NCI-H1105 (cell line): ENCODE measurements at places on chromosomes 12 and 14.

GRCh38 chr12:21073129-21073528 lies 57.9 kb upstream of the SLCO1B1 start:
- DNase-seq: no peak

GRCh38 chr14:50607761-50608160 lies 47.8 kb downstream of the ATL1 start:
- DNase-seq: no peak

DNA sequence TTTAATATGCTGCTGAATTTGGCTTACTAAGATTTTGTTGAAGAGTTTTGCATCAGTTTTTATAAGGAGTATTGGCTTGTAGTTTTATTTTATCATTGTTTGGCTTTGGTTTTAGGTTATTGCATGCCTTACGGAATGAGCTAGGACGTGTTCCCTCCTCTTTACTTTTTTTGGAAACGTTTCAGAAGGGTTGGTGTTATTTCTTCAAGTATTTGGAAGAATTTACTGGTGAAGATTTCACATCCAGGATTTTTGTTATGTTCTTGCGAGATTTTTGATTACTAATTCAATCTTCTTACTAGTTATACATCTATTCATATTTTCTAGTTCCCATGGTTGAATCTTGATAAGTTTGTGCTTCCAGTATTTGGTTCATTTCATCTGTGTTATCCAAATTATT lies 823.2 kb downstream of the SLC6A15 start:
- no peak for DNase-seq

GRCh38 chr12:103556890-103557627 lies 30.0 kb upstream of the STAB2 start:
- no peak for DNase-seq

- DNase-seq: no peak
Observed at GRCh38 chr12:89993632-89994031, 285.0 kb upstream of the ATP2B1 start.

- no peak for DNase-seq
Observed at GRCh38 chr12:109346920-109347319, 780 bp upstream of the MYO1H start.

DNA sequence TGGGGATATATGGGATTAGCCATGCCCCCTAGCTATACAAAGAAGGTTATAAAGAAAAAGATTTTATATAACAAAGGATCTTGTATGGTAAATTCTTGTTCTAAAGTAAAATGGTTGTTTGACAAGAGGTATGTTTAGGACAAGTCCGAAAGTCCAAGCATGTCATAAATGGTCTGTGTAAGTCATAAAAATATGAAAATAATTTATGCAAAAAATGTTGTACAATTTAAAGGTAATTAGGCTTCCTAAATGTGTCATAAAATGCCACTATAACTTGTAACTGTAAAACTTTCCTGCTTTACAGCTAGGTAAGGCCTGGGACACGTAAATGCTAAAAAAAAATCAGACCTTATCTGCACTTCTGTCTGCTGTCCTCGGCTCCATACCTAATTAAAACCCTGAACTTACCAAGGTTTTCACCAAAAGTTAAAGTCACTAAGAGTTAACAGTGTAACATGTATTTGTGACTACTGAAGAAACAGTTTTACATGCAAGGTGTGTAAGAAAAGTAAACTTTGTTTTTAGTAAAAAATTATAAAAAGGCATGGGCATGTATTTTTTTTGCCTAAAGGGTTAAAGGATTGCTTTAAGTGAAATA lies 110.0 kb upstream of the RESF1 start:
- DNase-seq: no peak

DNA sequence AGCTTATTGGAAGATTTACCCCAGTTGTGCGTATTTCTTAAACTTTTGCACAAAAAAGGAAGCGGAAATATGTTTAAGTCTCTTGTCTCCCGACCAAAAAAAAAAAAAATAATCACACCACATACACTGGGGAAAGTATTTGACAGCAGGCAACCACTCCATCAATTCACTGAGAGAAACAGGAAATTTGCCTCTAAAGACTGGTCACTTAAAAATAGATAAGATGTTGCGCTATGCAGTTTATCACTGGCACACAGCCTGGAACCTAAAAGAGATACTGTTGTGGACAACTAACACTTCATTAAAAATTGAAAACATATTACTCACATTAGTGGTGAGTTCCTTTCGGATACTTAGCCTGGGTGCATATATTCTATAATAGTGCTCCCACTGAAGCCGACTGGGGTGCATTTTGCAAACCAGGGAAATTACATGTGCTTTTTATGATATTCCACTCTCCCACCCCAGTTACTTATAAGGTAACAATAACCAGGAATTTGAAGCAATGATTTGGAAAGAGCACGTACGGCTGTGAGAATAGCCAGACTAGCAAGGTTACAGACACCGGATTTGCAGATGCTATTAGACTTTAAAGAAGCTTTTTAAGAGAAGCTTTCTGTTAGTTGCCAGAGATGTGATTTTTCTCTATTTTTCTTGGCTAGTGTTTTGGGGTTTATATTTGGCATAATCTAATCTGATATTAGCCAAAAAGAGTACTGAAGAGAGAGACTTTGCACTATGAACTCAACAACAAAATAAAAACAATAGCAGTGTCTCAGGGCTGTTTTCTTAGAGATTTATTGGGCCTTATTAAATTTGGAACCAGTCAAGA lies 311.5 kb downstream of the NOVA1 start:
- no peak for DNase-seq

- no peak for DNase-seq
Observed at GRCh38 chr12:119911182-119911581, 34.1 kb upstream of the CIT start.

- no peak for DNase-seq
Observed at GRCh38 chr14:76870166-76870565, 44.0 kb downstream of the LRRC74A start.

GRCh38 chr14:100049220-100049619 lies 16.0 kb upstream of the EVL start:
- DNase-seq: no peak

DNA sequence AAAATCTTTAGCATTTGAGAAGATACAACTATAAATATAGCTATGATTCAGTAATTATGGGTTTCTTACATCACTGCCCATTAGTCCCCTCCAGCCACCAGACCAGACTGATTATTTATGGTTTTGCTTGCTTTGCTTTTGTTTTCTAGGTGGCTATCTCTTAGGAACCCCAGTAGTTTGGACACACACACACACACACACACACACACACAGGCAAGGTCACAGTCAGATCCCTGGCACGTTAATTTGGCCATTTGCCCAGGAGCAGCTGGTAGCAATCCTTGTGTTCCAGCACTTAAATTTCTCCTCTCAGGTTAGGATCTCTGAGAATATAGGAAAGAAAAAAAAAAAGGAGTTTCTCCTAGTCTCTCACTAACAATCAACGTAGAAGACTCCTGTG lies 90.2 kb upstream of the RESF1 start:
- peak; percentile 88 for DNase-seq

- peak; percentile 52 for DNase-seq
Observed at GRCh38 chr14:50531595-50532501, 521 bp downstream of the MAP4K5 start.

GRCh38 chr12:46815809-46816208 lies 10.0 kb downstream of the SLC38A4 start:
- DNase-seq: no peak

DNA sequence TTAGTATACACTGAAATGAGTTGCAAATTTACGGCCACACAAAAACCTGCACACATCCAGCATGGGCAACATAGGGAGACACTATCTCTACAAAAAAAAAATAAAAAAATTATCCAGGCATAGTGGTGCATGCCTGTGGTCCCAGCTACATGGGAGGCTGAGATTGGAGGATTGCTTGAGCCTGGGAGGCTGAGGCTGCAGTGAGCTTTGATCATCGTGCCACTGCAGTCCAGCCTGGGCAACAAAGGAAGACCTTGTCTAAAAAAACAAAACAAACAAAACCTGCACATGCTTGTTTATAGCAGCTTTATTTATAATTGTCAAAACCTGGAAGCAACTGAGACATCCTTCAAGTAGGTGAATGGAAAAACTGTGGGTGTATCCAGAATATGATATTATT lies 4.9 kb upstream of the TOMM20L start:
- DNase-seq: no peak

DNA sequence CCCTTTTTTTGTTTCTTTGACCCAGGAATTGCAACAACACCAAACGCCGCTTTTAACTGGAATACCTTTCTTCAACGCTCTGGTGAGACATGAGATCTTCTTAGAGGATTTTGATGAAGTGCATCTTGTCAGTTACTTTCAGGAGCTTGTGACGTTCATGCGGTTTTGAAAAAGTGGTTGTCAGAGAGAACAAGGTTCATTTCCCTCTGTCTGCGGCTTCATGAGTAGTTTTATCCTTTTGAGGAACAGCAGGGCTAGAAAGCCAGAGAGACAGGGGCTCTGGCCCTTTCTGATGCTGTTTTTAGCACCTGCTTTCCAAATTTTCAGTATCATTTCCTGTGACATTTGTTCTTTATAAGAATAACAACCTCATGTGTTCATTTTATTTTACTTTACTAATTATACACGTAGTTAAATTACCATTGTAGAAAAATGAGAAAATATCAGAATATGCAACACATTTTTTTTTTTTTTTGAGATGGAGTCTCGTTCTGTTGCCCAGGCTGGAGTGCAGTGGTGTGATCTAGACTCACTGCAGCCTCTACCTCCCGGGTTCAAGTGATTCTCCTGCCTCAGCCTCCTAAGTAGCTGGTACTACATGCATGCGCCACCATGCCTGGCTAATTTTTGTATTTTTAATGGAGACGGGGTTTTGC lies 61.8 kb downstream of the GLT1D1 start:
- DNase-seq: no peak

DNA sequence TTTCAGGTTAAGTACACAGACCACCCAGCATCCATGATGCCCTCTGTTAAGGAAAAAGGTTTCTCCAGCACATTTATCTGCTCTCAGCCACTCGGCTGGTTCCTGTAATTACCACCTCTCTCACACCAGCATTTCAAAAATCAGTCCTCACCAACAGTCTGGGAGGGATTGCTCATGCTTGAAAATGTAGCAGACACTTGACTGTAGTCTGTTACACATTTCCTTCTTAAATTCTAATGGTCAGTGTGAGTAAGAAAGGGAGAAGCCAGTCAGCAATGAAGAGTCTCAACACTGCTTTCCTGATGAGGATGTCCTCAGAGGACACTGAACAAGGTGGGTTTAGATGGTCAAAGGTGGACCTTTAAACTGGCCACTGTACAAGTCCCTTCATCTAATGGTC lies 6.0 kb downstream of the ZBTB39 start:
- DNase-seq: no peak

DNA sequence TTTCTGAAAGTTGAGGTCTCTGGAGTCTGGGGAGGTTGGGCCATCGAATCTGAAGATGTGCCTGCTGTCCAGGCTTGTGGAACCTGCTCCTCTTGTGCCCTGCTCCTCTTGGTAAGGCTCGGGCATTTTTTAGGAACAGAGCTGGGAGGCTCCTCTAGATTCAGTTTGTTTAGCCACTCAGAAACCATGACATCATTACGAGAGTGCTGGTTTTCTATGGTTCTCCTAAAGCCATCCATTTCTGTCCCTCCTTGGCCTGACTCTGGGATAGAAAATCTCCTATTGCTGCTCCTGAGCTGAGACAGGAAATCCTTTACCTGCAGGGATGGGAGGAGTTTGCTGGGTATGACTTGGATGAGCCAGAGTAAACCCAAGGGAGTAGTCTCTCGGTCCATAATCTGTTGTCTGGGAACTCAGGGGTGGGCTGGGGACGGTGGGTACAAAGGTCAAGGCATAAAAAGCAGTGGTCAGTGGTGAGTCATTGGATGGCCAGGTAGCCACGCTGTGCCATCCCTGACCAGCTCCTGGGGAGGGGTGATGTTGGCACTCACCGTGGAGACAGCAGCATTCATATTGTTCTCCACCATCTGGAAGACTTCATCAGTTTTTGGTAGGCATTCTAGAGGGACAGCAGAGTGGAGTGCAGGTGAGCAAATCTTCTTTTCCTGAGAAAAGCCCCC lies 2.4 kb upstream of the ADCY4 start:
- DNase-seq: no peak

DNA sequence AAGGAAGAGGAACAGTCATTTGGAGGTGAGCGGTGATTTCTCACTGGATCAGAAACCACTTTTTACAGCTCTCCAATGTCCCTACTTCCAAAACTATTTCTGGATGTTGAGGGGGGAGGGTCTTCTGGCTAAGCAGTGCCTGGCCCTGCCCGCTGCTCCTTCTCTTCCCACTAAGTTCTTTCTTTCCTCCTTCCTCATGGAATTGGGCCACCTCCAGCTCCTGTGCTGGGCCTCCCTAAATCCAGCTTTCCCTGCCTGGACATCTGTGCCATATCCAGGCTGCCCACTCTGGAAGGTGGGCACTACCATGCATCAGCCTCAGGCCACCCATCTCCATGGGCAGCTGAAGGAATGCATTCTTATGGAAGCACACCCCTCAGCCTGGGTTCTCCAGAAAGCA lies 11.5 kb downstream of the DHRS2 start:
- DNase-seq: no peak

DNA sequence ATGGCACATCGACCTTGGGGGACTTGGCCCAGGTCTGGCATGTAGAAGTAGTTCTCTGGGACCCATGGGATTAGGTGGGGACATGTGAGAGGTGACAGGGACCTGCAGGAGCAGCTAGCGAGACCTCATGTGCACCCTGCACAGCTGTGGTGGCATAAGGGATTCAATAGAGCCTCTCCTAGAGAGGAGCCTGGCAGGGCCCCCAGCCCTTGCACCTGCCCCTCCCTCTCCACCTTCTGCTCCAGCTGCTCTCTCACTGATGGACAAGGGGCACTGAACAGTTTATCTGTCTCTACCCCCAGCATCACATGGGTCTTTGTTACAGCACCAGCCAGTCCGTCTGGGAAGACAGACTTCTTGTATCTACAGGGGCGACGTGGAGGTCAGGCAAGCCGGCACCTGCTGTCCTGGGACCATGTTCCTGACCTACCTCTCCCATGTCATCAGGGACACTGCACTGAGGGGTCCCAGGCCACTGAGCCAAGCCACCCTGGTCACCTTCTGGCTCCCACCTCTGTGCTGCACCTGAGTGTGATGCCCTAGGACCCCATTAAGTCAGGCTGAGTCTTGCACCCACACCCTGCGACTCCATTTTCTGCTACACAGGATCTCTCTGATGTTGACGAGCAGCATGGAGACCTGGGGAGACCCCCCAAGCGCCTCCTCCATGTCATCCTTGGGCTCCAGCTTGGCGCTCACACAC lies 32.6 kb downstream of the DDX11 start:
- DNase-seq: peak; percentile 88

DNA sequence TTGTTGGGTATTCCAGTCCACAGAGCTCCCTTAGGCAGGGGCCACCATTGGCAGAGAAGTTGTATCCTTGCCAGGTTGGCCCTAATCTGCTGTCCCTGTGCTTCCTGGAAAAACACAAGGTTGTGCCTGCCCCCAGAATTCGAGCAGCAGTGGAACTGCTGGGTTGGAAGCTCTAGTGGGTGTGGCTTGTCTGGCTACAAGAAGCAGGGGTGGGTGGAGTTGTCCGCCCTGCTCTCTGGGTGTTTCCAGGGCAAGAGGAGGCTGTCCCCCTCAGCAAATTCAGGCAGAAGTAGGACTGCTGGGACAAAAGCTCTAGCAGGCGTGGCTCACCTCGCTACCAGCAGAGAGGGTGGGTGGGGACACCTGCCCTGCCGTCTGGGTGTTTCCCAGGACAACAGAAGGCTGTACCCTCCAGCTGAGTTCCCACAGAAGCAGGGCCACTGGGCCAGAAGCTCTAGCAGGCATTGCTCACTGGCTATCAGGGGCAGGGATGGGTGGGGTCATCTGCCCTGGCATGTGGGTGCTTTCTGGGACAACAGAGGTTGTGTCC lies 72.8 kb upstream of the NPAS3 start:
- DNase-seq: no peak
